Omental fat pad (tissue), 4 donors: ENCODE measurements at places on chromosomes 12 and 14. TPM values are rescaled to one million over a fixed set of nuclear protein-coding genes. Genes with fewer than 3 reads are reported as not detected.

The TGFB3 gene
- 9.2 TPM for total RNA-seq

The GPR162 gene
- 3.0 TPM for total RNA-seq

The FITM1 gene
- total RNA-seq = 1.2 TPM

The OAS3 gene
- total RNA-seq = 5.8 TPM

The WNT1 gene
- total RNA-seq = not detected

The GPR132 gene
- total RNA-seq = 2.7 TPM

The GPR65 gene
- 6.0 TPM for total RNA-seq

The GPRC5A gene
- 13.2 TPM for total RNA-seq

The LRRC9 gene
- total RNA-seq = not detected

The LRP1-AS gene
- total RNA-seq = not detected

The FGD4 gene
- total RNA-seq = 111 TPM

The AICDA gene
- 0.63 TPM for total RNA-seq

The CMKLR1 gene
- total RNA-seq = 25.1 TPM

The GNPNAT1 gene
- 14.0 TPM for total RNA-seq

The MYF6 gene
- total RNA-seq = not detected

The GLIPR1L2 gene
- 0.79 TPM for total RNA-seq

The RNU4-1 gene
- not detected for total RNA-seq

The TMTC1 gene
- 169 TPM for total RNA-seq

The ZFC3H1 gene
- 124 TPM for total RNA-seq

The NID2 gene
- 37.2 TPM for total RNA-seq

The CLEC4C gene
- not detected for total RNA-seq

The KRT77 gene
- total RNA-seq = not detected

The SLCO1B3 gene
- not detected for total RNA-seq
